NCI-H1048 (cell line): ENCODE measurements at places on chromosomes 16 and 17.

- DNase-seq = no peak
These were observed 10.5 kb downstream of the PDILT start for GRCh38 chr16:20393801-20394577.

DNA sequence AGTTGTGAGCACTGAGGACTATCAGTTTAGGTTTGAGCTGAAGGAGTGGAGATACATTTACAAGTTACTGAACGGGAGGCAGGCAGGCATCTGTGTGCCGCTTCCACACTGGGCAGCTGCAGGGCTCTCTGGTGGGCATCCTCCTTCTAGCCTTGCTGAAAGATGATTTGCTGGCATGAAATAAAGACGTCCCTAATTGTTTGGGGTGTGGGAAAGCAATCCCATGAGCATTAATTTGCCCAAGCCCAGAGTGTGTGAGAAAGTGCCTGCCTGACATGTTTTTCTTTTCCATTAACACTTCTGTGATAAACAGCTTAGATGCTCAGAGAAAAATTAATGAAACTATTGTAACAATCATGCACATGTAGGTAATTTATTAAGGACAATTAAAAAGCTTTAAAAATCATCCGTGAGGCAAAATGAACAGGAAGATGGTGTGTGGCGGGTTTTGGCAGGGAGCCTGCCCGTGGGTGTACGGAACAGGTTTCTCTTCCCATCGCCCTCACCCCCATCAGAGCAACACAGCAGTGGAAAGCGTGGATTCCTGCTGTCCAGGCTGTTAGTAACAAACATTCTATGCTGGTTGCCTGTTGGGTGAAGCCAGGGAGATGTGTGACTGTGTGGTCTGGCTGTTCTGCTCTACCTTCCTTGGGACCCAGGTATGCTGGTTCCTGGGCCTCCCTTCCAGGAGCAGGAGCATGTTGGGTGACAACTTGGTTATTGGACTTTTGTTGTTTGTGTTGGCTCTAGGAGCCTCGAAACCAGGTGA, 191.9 kb downstream of the MSI2 start:
- DNase-seq = no peak

DNA sequence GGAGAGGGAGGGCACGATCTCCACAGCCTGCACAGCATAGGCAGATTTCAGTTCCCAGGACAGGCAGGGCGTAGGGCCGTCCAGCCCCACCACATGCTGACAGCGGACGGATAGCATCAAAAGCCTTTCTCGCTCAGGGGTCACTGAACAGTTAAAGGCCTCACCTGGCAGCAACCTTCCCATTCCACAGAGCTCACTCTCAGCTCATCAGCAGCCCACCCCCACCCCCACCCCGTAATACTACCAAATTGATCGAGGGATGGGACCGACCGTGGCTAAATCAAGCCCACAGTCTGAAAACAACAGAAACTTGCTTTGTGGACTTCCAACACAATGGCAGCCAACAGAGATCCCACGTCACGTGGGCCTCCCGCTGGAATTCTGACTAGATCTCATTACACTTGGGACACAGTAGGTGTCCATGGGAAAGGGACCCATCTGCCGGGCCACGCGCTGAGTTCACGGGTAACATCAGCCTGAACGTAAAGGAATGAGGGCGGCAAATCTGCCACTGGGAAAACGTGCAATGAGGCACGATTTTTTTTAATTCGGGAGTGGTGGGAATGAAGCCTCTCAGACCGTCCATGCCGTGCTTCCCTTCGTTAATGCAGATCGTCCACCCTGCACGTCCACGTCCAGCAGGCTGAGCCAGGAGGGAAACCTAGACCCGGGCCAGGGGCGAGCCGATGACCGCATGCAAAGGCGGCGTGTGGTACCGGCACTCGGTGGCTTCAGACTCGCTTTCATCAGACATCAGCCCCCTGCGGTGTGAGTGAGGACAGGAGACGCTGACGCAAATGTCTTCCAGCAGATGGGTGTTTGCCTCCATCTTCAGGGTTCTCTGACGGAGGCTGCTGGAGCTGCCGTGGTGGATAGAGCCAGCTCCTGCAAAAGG, 92.1 kb downstream of the TBC1D16 start:
- DNase-seq = no peak

DNA sequence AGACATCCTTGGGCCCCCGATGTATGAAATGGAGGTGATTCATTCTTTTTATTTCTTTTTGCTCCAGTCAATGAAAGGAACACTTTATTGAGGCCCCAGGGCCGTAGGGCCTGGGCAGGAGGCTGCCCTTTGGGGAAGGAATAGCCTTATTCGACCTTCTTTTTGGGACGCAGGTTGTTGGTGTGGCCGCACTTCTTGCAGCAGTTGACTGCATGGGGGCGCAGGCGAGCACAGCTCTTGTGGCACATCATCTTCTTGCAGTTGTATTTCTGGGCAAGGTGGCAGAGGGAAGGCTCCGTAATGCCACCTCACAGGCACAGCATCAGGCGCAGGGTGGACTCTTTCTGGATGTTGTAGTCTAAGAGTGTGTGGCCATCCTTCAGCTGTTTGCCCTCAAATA, 50.9 kb downstream of the SIAH1 start:
- DNase-seq = no peak

DNA sequence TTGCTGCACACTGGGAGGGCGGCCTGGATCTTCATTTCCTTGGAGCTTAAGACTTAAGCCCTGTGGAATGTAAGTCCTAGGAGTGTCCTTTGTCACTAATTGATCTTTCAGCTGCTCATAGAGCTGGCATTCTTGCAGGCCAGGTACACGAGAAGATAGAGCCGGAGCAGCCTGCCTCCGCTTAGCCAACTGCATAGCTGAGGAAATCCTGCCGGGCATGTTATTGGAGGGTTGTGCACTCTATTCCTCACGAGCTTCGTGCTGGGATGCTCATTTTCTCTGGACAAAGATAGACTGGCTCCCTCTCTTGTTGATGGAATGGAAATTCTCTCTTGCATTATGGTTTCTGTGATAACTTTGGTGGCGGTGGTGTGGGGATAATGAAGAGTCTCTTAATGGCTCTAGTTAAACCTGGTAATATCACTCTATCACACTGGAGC, 76.9 kb downstream of the RPA1 start:
- no peak for DNase-seq

- DNase-seq = no peak
These were observed 1.4 kb downstream of the TEN1 start for GRCh38 chr17:75980188-75981018.

DNA sequence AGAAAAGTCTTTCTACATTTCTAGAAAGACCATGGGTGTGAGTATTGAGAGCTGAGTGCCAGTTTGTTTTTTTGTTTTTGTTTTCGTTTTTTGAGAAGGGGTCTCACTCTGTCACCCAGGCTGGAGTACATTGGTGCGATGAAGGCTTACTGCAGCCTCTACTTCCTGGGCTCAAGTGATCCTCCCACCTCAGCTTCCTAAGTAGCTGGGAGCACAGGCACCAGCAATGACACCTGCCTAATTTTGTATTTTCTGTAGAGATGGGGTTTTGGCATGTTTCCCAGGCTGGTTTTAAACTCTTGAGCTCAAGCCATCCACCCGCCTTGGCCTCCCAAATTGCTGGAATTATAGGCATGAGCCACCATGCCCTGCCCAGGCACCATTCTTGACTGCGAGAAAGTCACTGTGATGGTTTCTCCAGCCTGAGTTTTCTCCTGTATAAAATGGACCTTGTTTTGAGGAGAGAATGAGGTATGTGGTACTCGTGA, 673.8 kb downstream of the MAF start:
- no peak for DNase-seq

GRCh38 chr17:62821189-62822079, 13.3 kb upstream of the MARCHF10 start:
- DNase-seq = no peak

DNA sequence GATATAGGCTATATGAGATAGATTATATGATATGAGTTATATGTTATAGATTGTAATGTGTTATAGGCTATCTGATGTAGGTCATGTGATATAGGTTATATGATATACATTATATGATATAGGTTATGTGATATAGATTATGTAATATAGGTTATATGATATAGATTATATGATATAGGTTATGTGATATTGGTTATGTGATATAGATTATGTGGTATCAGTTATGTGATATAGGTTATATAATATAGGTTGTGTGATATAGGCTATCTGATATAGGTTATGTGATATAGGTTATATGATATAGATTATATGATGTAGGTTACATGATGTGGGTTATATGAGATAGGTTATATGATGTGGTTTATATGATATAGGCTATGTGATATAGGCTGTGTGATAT, 68.5 kb downstream of the RGS9 start:
- no peak for DNase-seq

DNA sequence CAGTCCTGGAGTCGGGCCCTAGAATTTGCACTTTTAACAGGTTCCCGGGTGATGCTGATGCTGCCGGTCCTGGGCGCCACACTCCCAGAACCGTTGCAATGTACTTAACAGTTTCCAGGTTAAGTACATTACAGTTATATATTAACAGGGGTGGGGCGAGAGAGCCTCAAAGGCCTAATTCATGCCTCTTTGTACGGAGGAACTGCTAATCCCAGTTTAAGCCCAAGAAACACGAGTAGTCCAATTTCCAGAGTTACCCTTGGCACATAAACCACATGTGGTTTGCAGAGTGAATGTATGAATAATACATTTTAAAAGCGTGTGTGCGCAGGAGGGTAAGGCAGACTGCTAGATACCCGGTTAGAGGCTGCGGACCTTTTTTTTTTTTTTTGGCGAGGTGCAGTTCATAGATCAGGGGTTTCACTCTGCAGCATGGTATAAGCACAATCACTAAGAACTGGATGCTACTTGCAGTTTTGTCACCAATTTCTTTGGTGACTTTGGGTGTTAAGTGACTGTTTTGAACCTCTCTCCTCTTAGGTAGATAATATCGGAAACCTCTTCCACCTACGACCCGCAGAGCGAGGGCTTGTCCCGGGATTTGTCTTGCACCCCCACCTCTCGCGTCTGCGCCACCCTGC, 713 bp downstream of the COX11 start:
- no peak for DNase-seq

GRCh38 chr17:42678951-42679491, 2.2 kb upstream of the PLEKHH3 start:
- no peak for DNase-seq

- no peak for DNase-seq
These were observed 46.7 kb downstream of the CYB5B start for GRCh38 chr16:69471121-69471520.

DNA sequence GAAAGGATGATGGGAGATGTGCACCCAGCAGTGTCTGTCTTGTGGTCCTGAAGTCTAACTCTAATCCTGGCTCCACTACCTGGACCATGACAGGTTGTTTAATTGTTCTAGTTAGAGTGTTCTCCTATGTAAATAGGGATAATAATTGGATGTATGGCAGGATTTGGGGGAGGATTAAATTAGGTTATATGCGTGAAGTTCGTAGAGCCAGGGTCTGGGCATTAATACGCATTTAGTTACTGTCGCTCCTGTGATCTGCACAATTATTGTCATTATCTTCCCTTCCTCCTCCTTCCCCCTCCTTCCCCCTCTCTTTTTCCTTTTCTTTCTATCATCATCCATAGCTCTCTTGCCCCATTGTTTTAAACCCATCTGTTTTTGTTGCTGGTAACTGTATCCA, 210.3 kb downstream of the WWOX start:
- DNase-seq = no peak

GRCh38 chr17:50477976-50478375, 684 bp upstream of the RSAD1 start:
- no peak for DNase-seq

DNA sequence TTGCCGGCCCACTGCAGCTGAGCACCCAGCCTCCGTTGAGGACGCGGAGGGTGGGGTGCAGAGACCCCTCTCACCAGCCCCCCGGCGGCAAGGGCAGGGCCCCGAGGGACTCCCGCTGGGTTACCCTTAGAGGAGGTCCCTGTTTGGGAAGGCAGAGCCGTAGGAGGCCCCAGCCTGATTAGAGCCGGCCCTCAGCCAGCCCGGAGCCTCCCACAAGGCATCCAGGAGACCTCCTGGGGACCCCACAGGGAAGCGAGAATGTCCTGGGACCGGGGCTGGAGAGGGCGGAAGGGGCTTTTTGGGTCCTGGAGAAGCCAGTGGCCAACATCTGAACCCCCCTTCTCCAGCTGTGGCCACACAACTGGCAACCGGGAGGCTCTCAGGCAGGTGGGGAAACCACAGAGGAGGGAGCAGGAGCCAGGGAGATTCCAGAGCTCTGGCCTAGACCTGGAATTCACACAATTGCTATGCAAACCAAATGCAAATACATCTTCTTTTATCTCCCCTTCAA, 21.7 kb upstream of the SP6 start:
- no peak for DNase-seq

DNA sequence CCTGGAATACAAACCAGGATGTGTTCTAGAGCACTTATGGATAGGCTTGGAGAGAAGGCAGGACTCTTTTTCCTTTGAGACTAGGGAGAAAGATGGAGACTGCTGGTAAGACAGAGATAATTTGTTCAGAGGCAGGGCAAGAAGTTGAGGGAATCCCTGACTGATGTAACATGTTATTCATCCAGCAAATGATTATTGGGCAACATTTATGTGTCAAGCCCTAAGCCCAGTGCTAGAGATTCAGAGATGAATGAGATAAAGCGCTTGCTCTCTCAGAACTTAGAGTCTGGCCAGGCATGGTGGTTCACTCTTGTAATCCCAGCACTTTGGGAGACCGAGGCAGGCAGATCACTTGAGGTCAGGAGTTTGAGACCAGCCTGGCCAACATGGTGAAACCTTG, 47.8 kb upstream of the NUFIP2 start:
- DNase-seq = no peak
